ENCODE measurements at places on chromosomes 7 and 10. TPM values are rescaled to one million over a fixed set of nuclear protein-coding genes. Genes with fewer than 3 reads are reported as not detected.

DNA sequence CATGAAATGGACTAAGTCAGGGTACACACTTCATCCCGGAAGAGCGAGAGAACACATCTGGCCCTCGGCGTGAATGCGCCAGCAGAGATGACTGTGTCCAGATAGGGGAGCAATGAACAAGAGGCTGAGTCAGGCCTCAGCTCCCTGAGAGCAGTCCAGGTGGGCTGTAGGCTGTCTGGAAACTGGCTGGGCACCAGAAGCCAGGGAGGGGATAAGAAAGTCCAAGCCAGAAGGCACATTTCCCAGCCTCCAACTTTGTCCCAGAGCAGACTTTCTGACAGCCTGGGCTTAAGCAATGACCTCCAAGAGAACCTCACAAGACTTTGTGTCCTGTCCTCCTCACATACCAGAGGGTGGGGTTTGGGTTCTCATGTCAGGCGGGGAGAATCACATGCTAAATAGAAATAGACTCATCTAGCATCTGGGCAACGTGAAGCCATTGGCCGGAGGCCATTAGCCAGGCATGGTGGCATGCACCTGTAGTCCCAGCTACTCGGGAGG is 157.2 kb downstream of the ARHGAP12 start:
- no peak overlapping the region for H3K4me3 ChIP-seq
- DNase-seq, result peak; percentile 79
- H3K4me1 ChIP-seq, result no peaks in the 10 kb centered on the region
- H3K36me3 ChIP-seq, result no peaks in the 10 kb centered on the region

Gene COA1
- 152 TPM for total RNA-seq

GRCh38 chr10:113475381-113475807 is 77.5 kb upstream of the HABP2 start:
- H3K27me3 ChIP-seq, result no peaks in the 10 kb centered on the region
- DNase-seq, result no peak
- H3K4me3 ChIP-seq, result no peak overlapping the region
- H3K36me3 ChIP-seq, result no peaks in the 10 kb centered on the region
- no peaks in the 10 kb centered on the region for H3K4me1 ChIP-seq

DNA sequence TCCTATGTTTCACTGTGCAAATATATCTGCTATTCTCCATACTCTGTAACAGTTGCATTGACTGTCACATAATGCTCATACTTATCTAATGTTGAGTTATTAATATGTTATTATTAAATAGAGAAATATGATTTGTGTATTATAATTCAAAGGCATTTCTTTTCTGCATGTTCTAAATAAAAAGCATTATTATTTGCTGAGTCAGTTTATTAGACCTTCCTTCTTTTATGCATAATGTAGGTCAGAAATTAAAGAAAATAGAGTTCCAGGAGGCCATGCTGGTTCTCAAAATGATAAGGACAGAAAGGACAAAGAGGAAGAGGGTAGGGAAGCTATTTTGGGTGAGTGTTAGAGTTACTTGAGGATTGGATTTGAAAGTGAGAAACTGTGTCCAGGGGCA is 50.7 kb downstream of the CYP2C9 start:
- DNase-seq, result no peak

DNA sequence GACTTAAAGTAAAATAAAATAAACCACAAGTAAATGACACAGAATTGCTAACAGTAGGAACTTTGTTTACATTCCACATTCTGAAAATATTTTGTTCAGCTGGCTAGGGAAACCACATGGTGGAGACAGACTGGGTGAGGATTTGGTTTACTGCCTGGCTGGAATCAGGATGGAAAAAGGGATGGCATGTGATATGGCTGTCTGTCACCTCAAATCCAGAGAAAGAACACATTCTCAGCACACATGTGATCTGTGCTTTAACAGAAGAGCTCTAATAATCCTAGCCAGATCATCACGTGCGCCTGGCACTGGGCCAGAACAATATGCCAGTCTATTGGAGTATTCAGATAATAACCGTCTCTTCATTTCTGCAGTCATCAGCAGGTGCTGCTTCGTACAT is 90.9 kb upstream of the PIP4K2A start:
- DNase-seq, result peak; percentile 39
- H3K4me3 ChIP-seq, result no peak overlapping the region
- H3K36me3 ChIP-seq, result no peaks in the 10 kb centered on the region
- H3K4me1 ChIP-seq, result no peaks in the 10 kb centered on the region

DNA sequence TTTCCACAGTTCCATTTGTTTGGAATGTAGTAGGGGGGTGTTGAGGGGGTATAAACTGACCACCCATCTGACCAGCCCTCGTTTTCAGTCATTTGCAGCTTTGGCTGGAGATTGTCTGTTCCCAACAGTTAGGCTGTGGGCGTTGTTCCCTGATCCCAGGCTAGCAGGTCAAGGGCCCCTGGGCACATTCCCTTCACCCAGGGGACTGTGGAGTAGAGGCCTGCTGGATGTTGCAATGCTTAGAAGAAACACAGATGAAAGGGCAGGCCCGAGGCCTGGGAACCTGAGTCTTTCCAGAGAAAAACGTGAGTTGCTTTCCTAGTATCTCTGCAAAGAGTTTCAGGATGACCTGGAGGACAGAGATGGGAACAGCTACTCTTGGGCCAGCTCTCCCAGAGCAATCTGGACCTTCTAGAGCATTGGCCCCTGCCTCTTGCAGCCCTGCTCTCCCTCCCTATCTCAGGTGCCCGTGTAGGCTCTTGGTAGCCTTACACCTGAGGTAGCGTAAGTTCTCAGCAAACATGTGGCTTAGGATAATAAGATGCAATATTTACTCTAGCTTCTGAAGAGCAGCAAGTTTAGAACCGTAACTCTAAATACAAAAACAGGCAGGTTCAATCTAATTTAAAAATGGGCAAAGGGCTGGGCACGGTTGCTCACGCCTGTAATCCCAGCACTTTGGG is 99.4 kb upstream of the EFCAB10 start:
- peak; percentile 8 for DNase-seq
- H3K4me1 ChIP-seq, result peaks cover 18% of the 10 kb centered on the region
- no peak overlapping the region for H3K27ac ChIP-seq
- no peaks in the 10 kb centered on the region for H3K36me3 ChIP-seq
- H3K4me3 ChIP-seq, result no peak overlapping the region
- H3K27me3 ChIP-seq, result no peaks in the 10 kb centered on the region

DNA sequence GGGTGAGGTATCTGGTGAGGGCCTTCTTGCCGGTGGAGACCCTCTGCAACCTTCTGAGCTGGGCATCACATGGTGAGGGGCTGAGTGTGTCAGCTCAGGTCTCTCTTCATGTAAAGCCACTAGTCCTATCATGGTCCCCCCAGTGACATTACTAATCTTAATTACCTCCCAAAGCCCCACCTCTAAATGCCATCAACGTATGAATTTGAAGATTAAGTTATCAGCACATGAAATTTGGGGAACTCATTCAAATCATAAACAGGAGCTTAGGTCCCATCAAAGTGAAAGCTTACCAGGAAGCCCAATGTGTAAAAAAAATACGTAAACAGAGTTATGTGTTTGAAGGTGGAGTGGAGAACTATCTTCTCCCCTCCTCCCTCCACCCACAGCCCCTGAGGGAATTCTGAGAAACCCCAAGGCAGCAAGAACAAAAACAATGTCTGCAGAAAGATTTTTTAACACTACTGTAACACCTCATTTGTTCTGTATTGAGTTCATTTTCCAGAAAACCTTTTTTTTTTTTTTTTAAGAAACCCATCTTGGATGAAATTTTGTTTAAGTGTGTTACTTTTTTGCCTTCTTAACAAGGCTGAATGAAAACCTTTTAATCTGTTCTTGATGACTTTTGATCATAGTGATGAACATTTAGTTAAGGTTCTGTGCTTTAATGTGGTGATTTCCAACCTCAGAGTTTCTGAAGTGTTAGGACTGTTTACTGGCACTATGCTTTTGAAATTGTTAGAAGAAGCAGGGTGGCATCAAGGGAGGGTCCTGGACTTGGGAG is 19.1 kb upstream of the PCGF5 start:
- peaks cover 11% of the 10 kb centered on the region for H3K4me1 ChIP-seq
- peak; percentile 14 for DNase-seq
- H3K36me3 ChIP-seq, result no peaks in the 10 kb centered on the region
- no peak overlapping the region for H3K4me3 ChIP-seq
- no peak overlapping the region for H3K27ac ChIP-seq
- no peaks in the 10 kb centered on the region for H3K27me3 ChIP-seq

GRCh38 chr10:49359349-49360270 is 36.3 kb downstream of the DRGX start:
- no peaks in the 10 kb centered on the region for H3K27me3 ChIP-seq
- no peaks in the 10 kb centered on the region for H3K4me1 ChIP-seq

Gene CDK14
- total RNA-seq, result 20.6 TPM

DNA sequence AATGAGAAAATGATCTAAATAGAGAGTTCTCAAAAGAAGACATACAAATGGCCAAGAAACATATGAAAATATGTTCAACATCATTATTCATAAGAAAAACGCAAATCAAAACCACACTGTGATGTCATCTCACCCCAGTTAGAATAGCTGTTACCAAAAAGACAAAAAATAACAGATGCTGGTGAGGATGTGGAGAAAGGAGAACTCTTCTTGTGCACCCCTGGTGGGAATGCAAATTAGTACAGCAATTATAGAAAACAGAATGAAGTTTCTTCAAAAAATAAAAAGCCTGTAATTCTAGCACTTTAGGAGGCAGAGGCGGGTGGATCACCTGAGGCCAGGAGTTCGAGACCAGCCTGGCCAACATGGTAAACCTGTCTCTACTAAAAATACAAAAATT is 199.3 kb downstream of the PARD3 start:
- H3K27ac ChIP-seq, result no peak overlapping the region
- no peak overlapping the region for H3K4me3 ChIP-seq
- H3K36me3 ChIP-seq, result no peaks in the 10 kb centered on the region
- peaks cover 16% of the 10 kb centered on the region for H3K4me1 ChIP-seq

GRCh38 chr7:158789842-158790241 is 39.5 kb downstream of the ESYT2 start:
- no peak for DNase-seq
- H3K4me3 ChIP-seq, result no peak overlapping the region
- H3K36me3 ChIP-seq, result peaks cover 19% of the 10 kb centered on the region
- no peak overlapping the region for H3K27ac ChIP-seq

- H3K4me1 ChIP-seq, result peaks cover 10% of the 10 kb centered on the region
- no peaks in the 10 kb centered on the region for H3K27me3 ChIP-seq
- peak; percentile 86 for DNase-seq
- no peak overlapping the region for H3K4me3 ChIP-seq
These were observed 89.4 kb downstream of the CTNNA3 start for GRCh38 chr10:67606572-67606971.

GRCh38 chr7:40572810-40573465 is 438.1 kb downstream of the SUGCT start:
- H3K4me1 ChIP-seq, result peaks cover 51% of the 10 kb centered on the region
- H3K27ac ChIP-seq, result peak overlapping the region; percentile 93
- DNase-seq, result peak; percentile 78
- H3K27me3 ChIP-seq, result no peaks in the 10 kb centered on the region
- H3K4me3 ChIP-seq, result no peak overlapping the region

GRCh38 chr7:66502230-66503035 is 126.2 kb upstream of the KCTD7 start:
- H3K4me3 ChIP-seq, result no peak overlapping the region
- H3K27ac ChIP-seq, result no peak overlapping the region
- H3K4me1 ChIP-seq, result no peaks in the 10 kb centered on the region
- no peaks in the 10 kb centered on the region for H3K36me3 ChIP-seq
- DNase-seq, result no peak
- no peaks in the 10 kb centered on the region for H3K27me3 ChIP-seq

- no peak overlapping the region for H3K27ac ChIP-seq
- DNase-seq, result peak; percentile 29
- no peaks in the 10 kb centered on the region for H3K27me3 ChIP-seq
These were observed 1.8 kb downstream of the SEMA3C start for GRCh38 chr7:80916770-80917741.

Gene WNT8B
- total RNA-seq, result 0.07 TPM

GRCh38 chr10:32065856-32066255 is 9.6 kb upstream of the KIF5B start:
- no peaks in the 10 kb centered on the region for H3K4me1 ChIP-seq
- no peak overlapping the region for H3K4me3 ChIP-seq
- no peaks in the 10 kb centered on the region for H3K27me3 ChIP-seq
- no peaks in the 10 kb centered on the region for H3K36me3 ChIP-seq
- H3K27ac ChIP-seq, result no peak overlapping the region

GRCh38 chr10:90602862-90603610 is 254.8 kb downstream of the HTR7 start:
- H3K4me1 ChIP-seq, result no peaks in the 10 kb centered on the region
- no peaks in the 10 kb centered on the region for H3K36me3 ChIP-seq
- H3K27me3 ChIP-seq, result no peaks in the 10 kb centered on the region
- no peak overlapping the region for H3K27ac ChIP-seq
- H3K4me3 ChIP-seq, result no peak overlapping the region

Gene VSTM4
- total RNA-seq, result 2.3 TPM

GRCh38 chr10:100551196-100551595 is 15.5 kb downstream of the HIF1AN start:
- H3K27me3 ChIP-seq, result no peaks in the 10 kb centered on the region
- peaks cover 15% of the 10 kb centered on the region for H3K36me3 ChIP-seq
- H3K4me1 ChIP-seq, result no peaks in the 10 kb centered on the region
- DNase-seq, result no peak

- H3K27me3 ChIP-seq, result peaks cover 6% of the 10 kb centered on the region
- peak overlapping the region; percentile 99 for H3K4me3 ChIP-seq
- peaks cover 9% of the 10 kb centered on the region for H3K4me1 ChIP-seq
- no peak overlapping the region for H3K27ac ChIP-seq
- no peaks in the 10 kb centered on the region for H3K36me3 ChIP-seq
These were observed 641 bp upstream of the ASB13 start for GRCh38 chr10:5666841-5667630.

DNA sequence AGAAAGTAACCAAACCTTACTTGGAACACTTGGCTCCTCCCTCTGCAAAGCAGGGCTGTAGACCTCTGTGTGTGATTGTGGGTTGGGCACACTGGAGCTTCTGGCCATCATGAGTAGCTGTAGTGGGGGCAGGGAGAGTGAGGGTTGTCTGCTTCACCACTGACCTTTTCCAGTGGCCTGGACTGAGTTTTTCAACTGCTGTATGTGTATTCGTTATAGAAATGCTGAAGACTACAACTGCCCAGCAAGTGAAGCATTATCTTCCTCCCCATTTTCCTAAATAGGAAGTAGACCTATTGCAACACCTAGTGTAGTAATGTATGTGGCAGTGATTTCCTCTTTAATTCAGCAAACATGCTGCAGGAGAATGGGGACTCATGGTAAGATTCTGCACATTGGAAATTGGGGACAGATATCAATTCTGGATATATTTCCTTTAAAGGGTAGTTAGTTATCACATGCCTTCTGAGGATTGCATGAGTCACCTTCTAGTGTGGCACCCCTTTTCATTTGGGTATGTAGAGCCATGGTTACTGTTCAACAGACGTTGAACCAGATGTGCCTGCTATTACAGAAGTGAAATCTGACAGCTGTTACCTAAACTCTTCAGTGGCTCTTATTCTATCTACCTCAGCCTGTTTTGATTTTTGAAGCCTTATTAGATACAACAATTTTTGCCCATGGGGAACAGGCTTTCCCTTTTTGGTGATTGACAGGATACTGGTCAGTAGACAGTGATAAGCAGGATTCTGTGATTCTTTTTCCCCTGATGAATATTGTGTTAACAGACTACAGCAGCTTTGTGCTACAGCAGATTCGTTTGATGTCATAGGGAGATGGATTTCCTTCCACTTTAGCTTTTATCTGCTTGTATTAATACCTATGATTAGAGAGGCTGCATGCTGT is 130.9 kb downstream of the SND1 start:
- H3K4me3 ChIP-seq, result no peak overlapping the region
- H3K4me1 ChIP-seq, result peaks cover 23% of the 10 kb centered on the region
- DNase-seq, result peak; percentile 43
- no peaks in the 10 kb centered on the region for H3K36me3 ChIP-seq
- peak overlapping the region; percentile 69 for H3K27ac ChIP-seq

- H3K27me3 ChIP-seq, result peaks cover 14% of the 10 kb centered on the region
- peak; percentile 52 for DNase-seq
These were observed 51.4 kb downstream of the C10orf67 start for GRCh38 chr10:23293145-23293724.
